ENCODE measurements at places on chromosomes 5 and 9.

DNA sequence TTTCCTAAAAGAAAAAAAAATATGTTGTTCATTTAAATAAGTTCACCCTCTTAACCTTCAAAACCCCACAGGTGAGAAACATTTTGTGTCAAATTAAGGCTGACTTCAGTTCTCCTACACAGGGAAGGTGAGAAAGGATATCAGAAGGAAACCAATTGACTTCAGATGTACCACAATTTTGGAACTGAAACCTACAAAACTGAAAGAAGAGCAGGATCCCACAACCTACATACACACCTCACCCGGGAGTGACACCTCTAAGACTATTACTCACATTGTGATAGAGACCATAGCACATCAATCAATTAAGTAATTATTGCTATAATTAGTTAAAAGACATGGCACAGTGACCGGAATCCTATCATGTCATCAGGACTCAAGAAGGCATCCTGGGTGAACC is 47.0 kb downstream of the RASEF start:
- DNase-seq = no peak

- DNase-seq = peak; percentile 83
These were observed 197.6 kb downstream of the DRD1 start for GRCh38 chr5:175246242-175246888.

GRCh38 chr5:109247986-109248385 is 161.8 kb downstream of the PJA2 start:
- DNase-seq = no peak

DNA sequence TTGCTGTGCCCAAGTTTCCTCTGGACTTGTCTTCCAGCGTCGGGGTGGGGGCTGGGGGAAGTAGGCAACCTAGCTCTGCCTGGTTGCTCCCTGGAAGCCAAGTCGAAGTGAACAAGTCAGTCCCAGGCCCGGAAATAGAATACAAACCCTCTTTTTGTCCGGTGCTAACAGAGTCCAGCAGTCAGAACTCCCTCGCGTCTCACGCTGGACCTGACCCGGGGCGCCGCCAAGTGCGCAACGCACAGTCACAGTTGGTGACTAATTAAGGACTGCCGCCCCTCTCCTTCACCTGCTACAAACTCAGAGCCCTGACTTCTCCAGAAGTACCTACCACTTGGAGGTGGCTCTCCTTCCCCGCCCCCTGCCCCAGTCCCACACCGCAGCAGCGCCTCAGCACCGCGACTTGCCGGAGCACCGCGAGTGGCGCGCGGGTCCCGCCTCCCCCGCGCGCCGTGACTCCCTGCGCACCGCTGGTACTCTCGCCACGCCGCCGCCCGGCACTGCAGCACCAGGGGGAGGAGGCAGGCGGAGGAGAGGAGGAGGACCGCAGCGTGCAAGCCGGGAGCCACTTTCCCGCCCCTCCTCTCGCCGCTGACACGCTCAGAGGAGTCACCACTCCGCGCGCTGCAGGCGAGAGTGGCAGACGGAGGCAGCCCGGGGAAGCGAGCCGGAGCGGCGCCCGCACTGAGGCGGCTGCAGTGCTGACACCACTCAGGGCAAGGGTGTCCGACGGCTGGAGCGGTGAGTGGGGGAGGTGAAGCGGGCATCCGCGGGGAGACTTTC is at the start of gene SV2C:
TSS of gene SV2C (plus strand) at position 612 of the 783 bp plus-strand sequence. CDS start 48,368 bp downstream, outside the sequence.
- DNase-seq = no peak

- DNase-seq = no peak
These were observed 7.2 kb upstream of the ZNF131 start for GRCh38 chr5:43113546-43113945.

GRCh38 chr5:73282383-73282782 is 109.4 kb downstream of the TMEM174 start:
- DNase-seq = no peak

- no peak for DNase-seq
These were observed 103.5 kb downstream of the ACER2 start for GRCh38 chr9:19512103-19512832.

GRCh38 chr9:78438211-78438610 is 141.3 kb downstream of the PSAT1 start:
- no peak for DNase-seq
